Head of caudate nucleus (tissue), 42 donors: ENCODE measurements at places on chromosomes 13 and 19.

- DNase-seq = no peak
Measured at GRCh38 chr13:33191425-33192210, 93.9 kb downstream of the STARD13 start.

DNA sequence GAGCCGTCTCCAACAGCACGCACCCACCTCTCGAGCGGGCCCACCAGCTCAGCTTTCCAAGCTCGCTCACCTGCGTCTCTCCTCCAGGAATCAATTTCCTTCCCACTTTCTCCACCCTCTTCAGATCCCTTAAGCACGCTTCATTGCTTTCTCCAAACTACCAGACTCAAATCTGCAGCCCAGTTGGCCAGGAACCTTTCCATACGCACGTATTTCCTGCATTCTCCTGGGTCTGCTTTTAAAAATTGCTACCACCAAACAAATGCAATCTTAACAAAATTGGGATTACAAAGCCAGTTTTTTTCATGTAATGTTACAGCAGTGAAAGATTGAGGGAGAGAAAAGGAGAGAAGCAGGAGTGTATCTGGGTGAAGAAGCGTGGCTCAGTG, 1.5 kb downstream of the ENOX1 start:
- peak; percentile 28 for DNase-seq

- no peak for DNase-seq
Measured at GRCh38 chr19:45514376-45515051, 7.2 kb downstream of the VASP start.

- peak; percentile 58 for DNase-seq
Measured at GRCh38 chr19:8487137-8487851, 15.1 kb downstream of the PRAM1 start.

GRCh38 chr13:57739089-57739488, 107.5 kb downstream of the PCDH17 start:
- no peak for DNase-seq

DNA sequence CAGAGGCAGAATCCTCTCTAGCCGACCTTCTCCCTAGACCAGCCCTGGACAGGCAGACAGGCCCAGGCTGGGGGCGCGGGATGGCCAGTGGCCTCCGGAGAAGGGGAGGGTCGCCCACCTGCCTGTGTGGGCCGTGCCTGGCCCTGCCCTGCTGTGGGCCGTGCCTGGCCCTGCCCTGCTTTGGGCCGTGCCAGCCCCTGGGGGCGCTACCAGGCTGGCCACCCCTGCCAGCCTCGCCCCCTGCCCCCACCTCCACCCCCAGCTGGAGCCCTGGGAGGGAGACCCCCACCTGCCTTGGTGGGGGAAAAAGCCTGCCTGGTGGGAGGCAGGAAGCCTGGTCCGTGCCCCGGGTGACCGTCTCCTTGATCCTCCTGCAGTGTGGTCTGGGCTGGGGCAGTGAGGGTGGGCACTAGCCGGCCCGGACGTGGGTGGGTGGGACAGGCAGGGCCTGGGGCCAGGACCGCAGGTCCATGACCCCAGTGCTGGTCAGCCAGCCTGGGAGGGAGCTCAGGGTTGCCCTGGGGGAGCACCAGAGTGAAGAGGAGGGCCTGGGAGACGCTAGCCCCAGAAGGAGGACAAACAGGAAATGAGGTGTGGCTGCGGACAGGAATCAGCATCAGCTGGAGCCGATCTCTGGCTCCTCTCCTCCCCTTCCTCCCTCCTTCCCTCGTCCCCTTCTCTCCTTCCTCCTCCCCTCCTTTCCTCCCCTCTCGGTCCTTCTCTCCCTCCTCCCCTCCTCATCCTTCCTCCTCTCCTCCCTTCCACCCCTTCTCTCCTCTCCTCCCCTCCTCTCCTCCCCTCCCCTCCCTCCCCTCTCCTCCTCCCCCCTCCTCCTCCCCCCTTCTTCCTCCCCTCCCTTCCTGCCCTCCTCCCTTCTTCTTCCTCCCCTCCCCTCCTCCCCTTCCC, 5.1 kb upstream of the MKNK2 start:
- no peak for DNase-seq

DNA sequence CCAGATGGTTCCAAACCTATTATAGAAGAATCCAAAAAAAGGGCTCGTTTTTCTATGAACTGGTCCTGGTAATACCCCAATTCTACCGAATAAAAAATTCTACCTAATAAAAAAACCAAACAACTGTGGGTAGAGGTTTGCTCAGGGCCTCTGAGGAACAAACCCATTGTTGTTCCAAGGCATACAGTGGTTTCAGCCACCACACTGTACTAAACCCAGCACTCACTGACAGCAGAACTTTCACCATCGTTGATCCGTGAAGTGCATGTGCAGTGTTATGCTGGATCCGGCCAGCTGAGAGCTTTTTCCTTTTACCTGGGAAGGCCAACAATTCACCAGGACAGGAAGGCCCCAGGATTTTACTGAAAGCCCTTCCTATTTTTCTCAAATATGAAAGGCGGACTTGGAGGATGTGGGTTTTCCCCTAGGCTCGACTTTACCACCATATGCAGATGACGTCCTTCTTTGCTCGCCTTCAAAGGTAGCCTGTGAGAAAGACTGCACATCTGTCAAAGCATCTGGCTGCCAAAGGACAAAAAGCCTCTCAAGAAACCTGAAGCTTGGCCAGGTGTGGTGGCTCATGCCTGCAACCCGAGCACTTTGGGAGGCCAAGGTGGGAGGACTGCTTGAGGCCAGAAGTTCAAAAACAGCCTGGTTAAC, 7.2 kb upstream of the PABPC3 start:
- no peak for DNase-seq

DNA sequence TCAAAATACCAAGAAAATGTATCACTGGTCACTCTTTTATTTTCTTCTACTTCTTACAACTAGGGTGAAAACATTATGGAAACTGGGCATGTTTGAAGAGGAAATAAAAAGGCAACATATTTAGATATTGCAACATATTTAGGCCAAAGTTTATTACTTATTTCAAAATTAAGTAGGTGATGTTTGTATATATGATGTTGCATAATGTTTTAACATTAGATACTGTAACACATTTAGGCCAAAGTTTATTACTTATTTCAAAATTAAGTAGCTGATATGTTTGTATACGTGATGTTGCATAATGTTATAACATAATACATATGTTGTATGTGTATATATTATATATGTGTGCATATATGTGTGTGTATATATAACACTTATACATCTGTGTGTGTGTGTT, 451.3 kb downstream of the LIG4 start:
- no peak for DNase-seq

GRCh38 chr19:17761148-17761547, 9.9 kb downstream of the FCHO1 start:
- DNase-seq = no peak

DNA sequence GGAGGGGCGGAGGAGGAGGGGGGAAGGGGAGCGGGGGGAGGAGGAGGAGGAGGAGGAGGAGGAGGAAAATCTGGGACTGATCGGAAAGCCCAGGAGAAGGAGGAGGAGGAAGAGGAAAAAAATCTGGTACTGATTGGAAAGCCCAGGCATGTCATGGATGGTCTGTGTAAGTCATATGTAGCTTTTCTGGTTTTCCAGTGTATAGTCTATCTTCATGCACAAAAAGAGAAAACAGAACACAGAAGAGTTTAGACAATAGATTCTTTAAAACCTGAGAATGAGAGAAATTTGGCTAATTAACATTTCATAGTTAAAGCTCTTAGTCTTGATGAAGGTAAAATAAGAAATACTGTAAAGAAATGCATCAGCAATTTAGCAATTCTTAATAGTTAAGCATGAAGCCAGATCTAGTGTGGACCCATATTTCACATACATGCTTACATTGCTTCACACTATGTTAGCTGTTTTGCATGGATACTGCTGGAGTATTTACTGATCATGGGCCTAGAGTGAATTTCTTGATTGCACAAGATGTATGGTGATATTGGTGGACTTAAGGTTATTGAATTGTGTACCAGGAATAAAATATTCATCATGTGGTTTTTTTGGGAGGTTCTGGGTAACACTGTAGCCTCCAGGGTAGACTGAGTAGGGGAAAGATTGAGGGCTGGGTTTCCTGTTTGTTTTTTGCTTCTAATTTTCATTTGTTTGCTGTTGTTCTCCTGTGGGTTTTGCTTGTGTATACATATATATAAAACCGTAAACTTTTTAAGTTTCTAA, 41.4 kb downstream of the SUCLA2 start:
- DNase-seq = no peak

DNA sequence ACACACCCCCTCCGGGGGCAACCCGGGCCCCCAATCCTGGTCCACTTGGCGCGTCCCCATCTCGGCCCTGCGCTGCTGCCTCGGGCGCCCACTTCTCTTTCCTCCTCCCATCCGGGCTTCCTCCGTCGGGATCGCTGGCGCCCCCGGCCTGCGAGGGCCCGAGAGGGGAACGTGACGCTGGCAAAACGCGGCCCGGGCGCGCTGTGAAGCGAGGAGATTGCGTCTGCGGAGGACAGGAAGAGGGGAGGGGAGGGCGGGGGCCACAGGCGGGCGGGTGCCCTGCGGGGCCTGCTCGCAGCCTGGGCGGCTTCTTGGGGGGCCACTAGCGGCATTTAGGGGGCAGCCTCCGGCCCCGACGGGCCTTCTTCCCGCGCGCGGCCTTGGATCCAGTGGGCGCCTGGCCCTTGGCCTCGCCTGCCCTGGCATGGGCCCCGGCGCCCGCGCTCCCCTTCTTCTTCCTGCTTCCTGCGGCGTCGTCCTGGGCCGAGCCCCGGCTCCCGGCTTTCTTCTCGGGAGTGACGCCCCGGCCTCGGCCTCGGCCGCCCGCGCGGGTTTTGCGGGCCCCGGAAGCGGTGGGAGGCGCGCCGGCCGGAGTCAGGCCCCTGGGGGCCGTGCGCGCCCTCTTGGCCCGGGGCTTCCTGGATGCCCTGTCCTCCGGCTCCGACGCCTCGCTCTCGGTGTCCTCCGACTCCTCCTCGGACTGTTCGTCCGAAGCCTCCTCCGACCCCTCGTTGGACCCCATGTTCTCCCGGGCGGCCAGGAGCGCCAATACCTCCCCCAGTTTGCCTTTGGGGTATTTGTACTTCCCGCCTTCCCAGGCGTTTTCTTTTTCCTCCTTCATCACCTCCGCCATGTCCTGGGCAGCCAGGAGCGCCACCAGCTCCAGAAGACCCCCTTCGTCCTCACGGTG, 2.2 kb downstream of the PNMA8B start:
- DNase-seq = no peak

DNA sequence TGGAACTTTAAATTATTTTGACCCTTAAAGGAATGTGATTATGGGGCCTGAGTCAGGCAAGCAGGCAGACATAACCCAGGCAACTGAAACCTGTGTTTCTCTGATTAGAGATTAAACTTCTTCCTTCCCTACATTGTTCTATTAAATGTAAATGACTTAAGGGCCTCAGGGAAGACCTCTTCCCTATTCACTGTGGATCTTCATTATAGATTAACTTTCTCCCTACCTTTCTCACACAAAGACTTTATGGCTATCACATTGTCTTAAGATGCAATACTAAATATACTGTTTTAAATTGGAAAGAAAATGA, 8.8 kb upstream of the METTL21C start:
- DNase-seq = no peak

GRCh38 chr13:32229443-32229842, 85.7 kb downstream of the ZAR1L start:
- DNase-seq = no peak

- no peak for DNase-seq
Measured at GRCh38 chr13:111402441-111402840, 82.0 kb downstream of the TEX29 start.

DNA sequence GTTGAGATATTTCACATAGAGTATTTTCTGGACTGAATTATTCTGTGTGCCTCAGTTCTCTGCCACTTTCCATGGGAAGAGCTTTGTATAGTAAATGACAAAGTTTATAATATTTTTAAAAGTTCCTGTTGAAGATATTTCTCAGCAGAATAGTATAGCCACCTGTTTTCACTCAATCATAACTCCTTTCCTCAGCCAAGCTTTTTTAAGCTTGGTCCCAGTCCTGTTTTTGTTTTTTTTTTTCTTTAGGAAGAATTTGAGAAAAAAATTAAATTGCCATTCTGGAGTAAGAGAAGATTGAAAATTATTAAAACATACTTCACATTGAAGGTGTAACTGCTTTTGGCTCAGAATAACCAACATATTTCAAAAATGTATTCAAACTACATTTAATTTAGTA, 55.5 kb downstream of the ENOX1 start:
- no peak for DNase-seq

DNA sequence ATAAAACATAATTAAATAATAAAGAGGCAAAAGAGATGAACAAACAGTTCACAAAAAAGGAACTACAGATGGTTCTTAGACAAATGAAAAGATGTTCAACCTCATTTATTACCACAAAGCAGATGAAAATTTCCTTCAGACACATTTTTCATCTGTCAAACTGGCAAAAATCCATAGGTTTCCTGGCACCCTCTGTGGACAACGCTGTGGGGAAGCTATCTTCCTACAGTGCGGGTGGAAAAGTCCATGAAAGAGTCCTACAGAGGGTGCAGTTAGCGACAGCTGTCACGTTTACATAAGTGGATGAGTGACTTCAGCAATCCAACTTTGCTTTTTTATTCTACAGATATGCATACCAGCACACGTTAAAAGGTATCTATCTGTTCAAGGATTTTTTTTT, 30.3 kb upstream of the PDCD5 start:
- DNase-seq = no peak

DNA sequence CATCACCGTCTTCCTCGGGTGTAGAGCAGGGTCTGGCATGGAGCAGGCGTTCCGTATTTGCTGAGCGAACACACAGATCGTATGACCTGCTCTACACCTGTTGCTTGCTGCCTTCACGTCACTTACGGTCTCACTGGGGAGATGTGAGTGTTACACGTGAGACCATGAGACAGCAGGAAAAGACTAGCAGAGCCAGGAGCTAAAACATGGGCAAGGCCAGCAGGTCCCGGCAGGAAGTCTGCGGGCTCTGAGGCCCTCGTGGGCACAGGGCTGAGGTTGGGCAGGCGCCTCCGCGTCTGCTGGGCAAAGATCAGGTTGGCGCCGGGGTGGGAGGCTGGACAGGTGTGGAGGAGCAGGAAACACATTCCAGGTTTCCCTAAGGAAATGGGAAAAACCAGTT, 19.7 kb upstream of the GTF3A start:
- no peak for DNase-seq

- DNase-seq = no peak
Measured at GRCh38 chr13:59038824-59039223, 1124.9 kb downstream of the DIAPH3 start.

GRCh38 chr13:76991796-76992547, at the start of gene CLN5:
Gene CLN5, plus strand, starts transcription at chr13:76992081. Its CDS starts 18 bp downstream, at chr13:76992099.
- DNase-seq = peak; percentile 91

DNA sequence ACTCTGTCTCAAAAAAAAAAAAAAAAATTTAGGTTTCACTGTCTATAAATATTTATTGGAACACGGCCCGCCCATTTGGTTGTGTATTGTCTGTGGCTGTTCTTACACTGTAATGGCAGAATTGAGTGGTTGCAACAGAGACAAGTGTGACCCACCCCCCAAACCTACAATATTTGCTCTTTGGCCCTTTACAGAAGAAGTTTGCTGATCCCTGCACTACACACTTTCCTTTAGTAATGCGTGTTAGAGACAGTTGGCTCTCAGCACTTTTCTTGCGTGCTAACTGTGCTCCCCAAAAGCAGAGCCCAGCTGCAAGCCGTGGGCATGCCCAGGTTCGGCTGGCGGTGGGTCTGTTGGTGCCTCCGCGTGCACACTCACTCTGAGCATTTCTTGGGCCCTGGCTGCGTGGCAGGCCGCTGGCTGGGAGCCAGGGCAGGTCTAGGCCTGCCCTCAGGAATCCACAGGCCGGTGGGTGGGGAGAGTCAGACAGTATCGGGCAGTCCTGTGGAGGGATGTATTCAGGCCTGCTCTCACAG, 72.6 kb downstream of the SIPA1L3 start:
- no peak for DNase-seq

- DNase-seq = peak; percentile 65
Measured at GRCh38 chr19:6249296-6249695, 30.5 kb downstream of the MLLT1 start.

- peak; percentile 54 for DNase-seq
Measured at GRCh38 chr19:46731584-46731983, 14.3 kb upstream of the FKRP start.
